A549 (cell line): ENCODE measurements at places on chromosomes 7 and 10.

GRCh38 chr10:44761076-44761475 lies 150.1 kb upstream of the TMEM72 start:
- no peak for DNase-seq

- DNase-seq, result no peak
These were observed 175.0 kb downstream of the CFTR start for GRCh38 chr7:117654780-117655179.

GRCh38 chr10:107054469-107055156 lies 109.9 kb downstream of the SORCS1 start:
- no peak for DNase-seq

DNA sequence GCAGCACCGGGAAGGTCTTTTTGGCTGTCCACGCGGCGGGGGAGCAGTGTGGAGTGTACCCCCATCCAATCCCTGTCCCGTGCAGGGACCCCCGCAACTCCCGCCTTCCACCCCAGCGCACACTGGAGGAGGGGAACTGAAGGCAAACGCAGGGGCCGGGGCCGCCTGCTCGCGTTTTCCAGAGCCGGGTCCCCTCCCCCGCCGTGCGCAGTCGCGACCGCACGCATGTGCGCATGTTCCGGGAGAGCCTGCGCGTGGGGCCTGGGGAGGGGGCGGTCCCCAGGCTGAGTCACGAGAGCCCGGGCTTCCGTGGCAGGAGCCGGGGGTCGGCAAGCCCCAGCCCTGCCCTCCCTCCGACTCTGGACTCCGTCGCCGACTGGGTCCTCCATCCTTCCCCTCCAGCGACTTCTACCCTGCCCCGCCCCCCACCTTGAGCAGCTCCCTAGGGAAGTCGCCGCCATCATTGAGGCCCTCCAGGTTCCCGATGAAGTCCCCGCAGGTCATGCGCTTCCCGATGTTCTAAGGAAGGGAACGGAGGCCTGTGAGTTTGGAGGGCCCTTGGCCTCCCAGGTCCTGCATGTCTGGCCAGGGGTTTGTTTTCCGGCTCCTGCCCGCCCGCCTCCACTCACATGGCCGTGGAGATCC lies 8.0 kb downstream of the PSD start:
- DNase-seq, result no peak

DNA sequence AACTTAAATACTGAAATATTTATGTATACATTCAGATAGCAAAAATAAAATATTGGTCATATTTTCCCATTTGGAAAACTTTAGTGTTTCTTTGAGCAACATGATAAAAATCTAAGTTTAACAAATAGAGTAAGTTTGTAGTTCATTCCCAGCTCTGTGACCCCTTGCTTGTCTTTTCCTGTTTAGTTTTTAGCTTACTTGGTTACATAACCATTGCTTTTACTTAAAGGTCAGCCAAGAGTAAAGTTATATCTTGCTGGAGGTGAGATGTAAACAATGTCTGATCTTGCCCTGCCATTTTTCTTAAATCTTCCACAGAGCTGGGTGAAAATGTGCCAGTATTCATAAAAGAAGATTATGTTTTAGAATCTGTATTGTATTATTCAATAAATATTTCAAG lies 46.7 kb upstream of the MDFIC start:
- no peak for DNase-seq

DNA sequence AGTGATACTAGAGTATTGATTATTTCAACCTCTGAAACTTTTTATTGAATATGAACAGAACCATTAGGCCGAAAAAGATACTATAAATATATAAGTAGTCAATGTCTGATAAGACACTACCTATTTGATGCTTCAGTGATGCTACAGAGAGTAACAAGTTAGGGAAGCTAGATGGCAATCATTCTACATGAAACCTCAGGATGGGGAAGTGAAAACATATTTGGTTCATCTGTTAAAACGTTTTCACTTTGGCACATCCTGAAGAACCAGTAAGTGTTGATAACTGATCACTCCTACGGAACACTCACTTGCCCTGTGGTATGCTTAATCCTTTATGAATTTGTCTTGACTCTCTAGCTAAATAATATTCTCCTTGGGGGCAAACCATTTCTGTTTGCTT lies 1064.9 kb downstream of the NXPH1 start:
- DNase-seq, result no peak

DNA sequence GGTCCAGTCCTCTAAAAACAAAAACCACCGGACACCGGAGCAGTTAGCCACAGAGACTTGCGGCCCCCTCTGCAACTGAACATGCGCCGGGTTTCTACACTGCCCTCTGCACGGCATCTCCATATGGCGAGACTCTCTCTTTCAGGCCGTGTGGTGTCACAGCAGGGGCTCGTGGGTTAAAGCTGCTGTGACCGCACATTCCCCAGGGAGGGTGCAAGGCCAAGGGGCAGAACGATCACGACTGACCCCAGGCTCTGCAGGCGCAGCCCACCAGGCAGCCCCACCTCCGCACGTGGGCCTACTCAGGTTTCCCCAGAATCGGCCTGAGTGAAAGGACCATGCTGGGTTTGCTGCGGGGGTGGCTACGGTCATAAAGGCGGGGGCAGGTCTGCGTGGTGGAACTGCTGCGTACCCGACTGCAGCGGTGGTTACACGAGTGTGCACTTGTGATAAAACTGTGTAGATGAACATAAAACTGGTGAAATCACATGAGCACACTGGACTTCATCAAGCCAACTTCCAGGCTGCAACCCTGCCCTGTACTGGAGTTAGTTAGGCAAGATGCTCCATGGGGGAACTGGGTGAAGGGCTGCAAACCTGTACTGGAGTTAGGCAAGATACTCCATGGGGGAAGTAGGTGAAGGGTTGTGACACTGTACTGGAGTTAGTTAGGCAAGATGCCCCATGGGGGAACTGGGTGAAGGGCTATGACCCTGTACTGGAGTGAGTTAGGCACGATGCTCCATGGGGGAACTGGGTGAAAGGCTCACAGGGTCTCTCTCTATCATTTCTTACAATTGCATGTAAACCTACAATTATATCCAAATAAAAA lies 81.4 kb upstream of the PPP2R2D start:
- DNase-seq, result no peak

- no peak for DNase-seq
These were observed 87.4 kb downstream of the FAM107B start for GRCh38 chr10:14687340-14687739.

- no peak for DNase-seq
These were observed 329 bp downstream of the NOLC1 start for GRCh38 chr10:102152545-102152890.

DNA sequence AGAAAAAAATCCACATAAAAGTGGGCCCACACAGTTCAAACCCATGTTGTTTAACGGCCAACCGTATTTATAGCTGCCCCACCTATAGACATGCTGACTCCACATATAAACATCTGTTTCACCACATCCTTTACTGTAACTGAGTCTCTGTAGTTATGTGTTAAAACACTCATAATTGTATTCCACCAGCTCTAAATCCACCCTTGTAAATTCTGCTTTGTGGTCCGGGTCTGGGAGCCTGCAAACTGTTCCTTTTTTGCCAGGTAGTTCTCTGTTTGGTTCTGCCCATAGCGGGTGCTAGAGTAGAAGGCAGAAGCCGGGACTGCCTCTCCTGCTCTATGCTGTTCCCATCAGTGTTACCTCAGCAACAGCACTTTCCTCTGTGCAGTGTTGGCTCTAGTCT lies 20.2 kb upstream of the FHIP2A start:
- DNase-seq, result no peak

GRCh38 chr7:30330134-30331111 lies 46.0 kb downstream of the ZNRF2 start:
- DNase-seq, result no peak

GRCh38 chr10:52993109-52993508 lies 220.5 kb upstream of the MBL2 start:
- DNase-seq, result no peak

DNA sequence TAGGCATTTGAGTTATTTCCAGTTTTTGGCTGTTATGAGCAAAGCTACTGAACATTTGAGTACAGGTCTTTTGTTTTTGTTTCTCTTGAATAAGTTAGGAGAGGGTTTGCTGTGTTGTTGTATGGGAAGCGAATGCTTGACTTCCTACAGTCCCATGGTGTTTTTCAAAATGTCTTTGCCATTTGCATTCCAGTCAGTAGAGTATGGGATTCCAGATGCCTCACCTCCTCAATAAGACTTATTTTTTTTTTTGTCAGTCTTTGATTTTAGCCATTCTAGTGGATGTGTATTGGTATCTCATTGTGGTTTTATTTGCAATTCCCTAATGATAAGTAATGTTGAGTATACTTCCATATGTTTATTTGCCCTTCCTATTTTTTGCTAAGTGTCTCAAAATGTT lies 19.4 kb downstream of the CDK13 start:
- no peak for DNase-seq

DNA sequence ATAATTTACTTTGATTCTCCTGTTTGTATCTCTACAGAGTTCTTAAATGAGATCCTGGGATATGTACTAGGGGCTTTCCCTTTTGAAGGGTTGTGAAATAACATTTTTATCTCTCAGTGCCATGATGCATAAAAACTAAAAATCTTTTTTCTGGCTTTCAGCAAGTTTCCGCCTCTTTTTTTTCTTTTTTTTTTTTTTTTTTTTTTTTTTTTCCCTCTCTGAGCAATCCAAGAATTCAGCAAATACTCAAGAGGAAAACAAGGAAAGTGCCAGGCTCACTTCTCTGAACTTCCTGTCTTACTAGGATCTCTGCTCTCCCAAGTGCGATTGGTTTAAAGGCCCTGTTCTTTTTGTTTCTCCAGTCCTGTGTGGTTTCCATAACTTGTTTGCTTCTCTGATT lies 79.9 kb downstream of the HYCC1 start:
- DNase-seq, result no peak

DNA sequence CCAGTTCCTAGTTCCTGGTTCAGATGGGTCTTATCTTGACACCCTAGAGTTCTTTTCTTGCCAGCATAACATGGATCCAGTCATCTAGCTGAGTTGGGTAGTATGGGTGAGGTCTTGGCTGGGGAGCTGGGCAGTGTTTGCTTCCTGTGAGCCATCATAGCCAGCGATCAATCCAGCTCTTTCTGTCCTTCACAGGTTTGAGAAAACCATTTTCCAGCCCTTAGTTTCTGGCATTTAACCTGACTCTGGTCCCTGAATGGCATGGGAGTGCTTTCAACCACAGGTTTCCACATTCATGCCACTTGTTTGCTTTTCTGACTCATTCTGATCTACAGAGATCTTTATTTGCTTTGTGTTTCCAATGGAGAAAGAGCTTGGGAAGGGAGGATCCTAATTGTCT lies 8.6 kb downstream of the SLC13A1 start:
- DNase-seq, result peak; percentile 51

DNA sequence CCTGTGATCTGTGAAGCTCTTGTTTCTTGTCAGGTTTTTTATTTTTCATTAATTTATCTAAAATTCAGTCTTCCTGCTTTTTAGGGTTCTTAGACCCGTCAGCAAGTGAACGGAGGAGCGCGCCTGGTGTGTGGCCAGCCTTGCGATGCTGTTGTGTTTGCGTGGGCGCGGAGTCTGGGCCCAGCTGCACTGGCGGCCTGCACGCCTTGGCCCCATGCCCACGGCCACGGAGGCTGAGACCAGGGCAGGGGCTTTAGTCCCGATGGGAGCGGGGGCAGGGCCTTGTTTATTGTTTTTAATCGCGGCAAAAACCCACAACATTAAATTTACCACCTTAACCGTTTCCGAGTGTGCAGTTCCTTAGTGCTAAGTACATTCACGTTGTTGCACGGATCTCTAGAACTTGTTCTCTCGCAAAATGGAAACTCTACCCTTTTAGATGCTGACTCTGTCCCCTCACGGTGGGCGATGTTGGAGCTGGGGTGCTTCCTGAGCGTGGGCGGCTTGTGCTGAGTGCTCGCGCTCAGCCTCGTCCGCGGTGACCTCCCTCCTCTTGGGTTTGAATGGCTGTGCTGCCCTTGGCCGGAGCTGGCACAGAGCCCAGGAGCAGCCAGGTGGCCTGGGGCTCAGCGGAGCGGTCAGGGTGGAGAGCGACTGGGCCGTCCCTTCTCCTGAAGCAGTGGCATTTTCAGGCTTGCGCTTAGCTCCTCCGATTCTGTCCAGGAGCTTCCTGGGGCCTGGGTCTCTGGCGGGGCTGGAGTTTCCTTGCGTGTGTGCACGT lies 69.1 kb downstream of the INPP5A start:
- no peak for DNase-seq

- DNase-seq, result no peak
These were observed 492.6 kb downstream of the PLXNA4 start for GRCh38 chr7:132083537-132084123.

- DNase-seq, result no peak
These were observed 96.9 kb upstream of the SH2B2 start for GRCh38 chr7:102189756-102190155.

- DNase-seq, result no peak
These were observed 6.4 kb downstream of the NEBL start for GRCh38 chr10:20890491-20891337.

DNA sequence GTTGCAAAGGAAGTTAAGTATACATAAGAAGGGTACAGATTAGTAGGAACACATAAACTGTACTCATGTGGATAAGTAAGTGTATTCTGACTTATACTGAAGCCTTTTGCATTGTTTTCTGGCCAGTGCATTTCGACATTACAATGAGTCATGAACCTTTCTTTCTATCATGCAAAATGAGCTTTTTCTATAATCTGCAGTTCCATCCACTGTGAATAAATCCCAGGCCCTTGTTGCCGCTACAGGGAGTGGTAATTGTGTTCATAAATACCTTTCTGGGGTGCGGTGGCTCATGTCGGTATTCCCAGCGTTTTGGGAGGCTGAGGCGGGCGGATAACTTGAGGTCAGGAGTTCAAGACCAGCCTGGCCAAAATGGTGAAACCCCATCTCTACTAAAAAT lies 858.3 kb downstream of the GRM8 start:
- DNase-seq, result no peak

GRCh38 chr10:84344526-84344925 lies 16.1 kb downstream of the CCSER2 start:
- DNase-seq, result no peak

- no peak for DNase-seq
These were observed 15.9 kb downstream of the TMEM209 start for GRCh38 chr7:130189343-130189742.

GRCh38 chr10:121132273-121132672 lies 281.1 kb downstream of the WDR11 start:
- no peak for DNase-seq

- DNase-seq, result no peak
These were observed 40.5 kb downstream of the C1QL3 start for GRCh38 chr10:16481052-16481728.

GRCh38 chr10:60441515-60441914 lies 51.8 kb upstream of the ANK3 start:
- DNase-seq, result peak; percentile 45

DNA sequence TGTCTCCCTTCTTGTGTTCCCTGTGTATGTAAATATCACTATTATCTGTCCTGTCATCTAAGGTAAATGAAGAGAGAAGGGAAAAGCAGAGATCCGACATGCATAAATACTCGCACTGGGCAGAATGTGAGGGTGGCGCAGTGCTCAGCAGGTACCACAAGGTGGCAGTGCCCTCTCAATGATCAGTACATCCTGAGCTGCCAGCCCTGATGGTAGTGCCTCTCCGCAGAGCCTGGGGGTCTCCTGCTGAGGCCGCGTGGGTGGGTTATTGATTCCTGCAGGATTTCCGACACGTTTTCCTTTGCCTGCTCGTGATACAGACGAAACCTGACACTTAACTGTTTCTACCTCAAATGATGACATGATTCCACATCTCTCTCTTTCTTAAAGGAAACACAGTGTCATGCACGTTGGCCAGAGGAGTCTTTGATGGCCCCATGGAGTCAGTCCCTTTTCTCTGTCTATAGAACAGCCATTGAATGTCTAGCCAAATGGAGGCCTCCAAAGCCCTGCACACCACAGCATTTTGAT lies 19.8 kb downstream of the RGR start:
- peak; percentile 69 for DNase-seq

GRCh38 chr7:151867912-151868311 lies 9.0 kb downstream of the PRKAG2 start:
- no peak for DNase-seq

GRCh38 chr10:7340179-7340874 lies 70.5 kb downstream of the SFMBT2 start:
- DNase-seq, result peak; percentile 21
